CD4-positive, alpha-beta T cell treated with Interleukin-10 for 1 hour (primary cell): ENCODE measurements at places on chromosomes 16 and 17.

DNA sequence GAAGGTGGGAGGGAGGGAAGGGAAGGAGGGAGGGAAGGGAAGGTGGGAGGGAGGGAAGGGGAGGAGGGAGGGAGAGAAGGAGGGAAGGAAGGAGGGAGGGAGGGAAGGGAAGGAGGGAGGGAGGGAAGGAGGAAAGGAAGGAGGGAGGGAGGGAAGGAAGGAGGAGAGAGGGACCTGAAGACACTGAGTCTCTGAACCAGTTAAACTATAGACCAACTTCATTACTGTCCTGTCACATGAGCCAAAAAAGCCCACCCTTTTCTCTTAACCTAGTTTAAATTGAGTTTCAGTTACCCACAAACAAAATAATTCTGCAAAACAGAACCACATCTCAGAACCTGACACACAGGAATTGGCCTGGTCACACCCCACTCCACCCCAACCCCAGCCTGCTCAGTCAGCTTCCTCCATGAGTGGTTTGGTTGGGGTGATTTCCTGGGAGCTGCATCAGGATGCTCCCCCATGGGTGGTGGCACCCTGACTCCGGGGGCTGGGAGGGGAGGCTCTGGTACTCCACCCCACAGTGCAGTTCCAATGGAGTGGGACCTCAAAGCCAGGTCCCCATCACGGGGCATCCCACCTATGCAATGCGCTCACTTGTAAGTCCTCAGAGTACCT lies 4.7 kb upstream of the PRR29 start:
- peak; percentile 55 for DNase-seq

DNA sequence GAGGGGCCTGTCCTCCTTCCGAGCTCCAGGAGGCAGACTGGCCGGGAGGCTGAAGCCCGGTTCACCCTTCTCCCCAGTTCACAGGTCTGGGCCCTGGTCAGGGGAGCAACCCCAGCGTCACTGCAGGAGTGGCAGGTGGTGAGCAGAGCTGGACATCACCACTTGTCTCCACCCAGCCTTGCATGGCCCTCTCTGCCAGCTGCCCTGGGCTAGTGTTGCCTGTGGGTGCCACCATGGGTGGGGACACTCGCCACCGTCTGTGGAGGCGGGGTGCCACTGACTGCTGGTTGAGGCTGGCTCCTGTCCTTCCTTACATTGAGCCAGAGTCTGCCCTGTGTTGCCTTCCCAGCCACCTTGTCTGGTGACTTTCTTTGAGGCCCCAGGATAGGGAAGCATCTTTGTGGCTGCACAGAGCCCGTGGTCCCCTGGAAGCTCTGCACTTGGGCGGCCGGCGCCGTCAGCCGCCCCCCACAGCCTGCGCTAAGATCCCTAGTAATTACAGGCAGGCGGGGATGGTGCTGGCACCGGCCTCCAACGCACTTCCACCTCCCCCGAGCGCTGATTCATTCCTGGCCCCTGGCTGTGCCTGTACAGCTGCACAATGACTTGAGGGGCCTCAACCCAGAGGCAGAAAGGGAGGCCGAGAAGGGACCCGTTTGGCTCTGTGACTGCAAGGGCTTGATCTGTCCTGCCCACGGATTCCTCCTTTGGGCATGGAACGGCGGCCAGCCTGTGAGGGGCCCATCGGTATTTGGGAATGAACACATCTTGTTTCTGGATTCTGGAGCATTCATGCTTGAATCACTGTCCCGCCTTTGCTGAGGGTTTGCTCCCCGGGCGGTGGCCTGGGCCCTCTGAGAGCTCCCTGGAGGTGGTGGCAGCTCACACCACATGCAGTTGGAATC lies 5.2 kb downstream of the BAIAP2 start:
- DNase-seq, result no peak

GRCh38 chr17:47847341-47848197 lies 3.4 kb downstream of the SP6 start:
- DNase-seq, result peak; percentile 41

- no peak for DNase-seq
These were observed 1.9 kb downstream of the KRTAP4-8 start for GRCh38 chr17:41096055-41096454.

GRCh38 chr17:73465130-73465952 lies 153.5 kb upstream of the CDC42EP4 start:
- no peak for DNase-seq

GRCh38 chr17:14730821-14731220 lies 429.9 kb downstream of the HS3ST3B1 start:
- DNase-seq, result no peak

GRCh38 chr16:7755347-7755882 lies 422.8 kb downstream of the RBFOX1 start:
- DNase-seq, result no peak

DNA sequence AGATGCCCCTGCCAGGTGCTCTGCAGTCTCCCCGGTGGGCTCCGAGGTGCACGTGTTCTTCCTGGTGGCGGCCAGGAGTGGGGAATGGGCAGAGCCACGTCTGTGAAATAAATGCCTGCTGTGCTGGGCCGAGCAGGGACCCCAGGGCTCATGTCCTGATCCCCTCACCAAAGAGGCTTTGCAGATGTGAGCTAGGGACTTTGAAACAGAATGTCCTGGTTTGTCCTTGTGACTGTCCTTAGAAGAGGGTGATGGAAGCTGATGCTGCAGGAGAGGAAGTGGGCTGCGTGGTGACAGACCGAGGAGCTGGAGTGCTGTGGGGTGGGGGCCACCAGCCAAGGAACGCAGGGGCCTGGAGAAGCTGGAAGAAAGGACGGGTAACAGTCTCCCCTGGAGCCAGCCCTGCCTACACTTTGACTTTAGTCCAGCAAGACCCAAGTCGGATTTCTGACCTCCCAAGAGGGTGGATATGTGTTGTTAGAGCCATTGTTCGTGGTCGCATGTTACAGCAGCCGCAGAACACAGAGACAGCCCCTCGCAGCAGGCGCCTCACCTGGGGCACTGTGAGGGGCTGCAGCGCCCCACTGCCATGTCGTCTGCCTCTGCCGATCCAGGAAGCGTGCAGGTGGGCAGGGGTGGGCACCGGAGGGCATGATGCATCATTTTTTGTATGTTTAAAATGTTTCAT lies 217.9 kb upstream of the CIBAR2 start:
- no peak for DNase-seq

DNA sequence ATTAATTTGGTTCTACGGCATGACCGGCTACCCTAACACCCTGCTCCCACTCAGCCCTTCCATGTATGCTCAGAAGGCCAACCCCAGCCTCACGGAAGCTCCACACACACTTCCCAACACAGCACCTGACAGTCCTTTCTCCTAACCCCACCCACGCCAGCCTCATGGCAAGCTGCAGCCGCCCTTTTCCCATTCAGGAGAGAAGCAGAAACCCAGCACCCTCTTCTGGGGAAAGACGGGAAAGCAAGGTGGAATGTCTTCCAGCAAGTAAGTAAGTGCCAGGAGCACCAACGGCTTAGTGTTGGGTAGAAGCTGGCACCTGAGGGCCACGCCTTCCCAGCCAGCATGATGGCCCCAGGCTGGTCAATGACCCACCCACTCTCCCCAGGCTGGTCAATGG lies 32.1 kb downstream of the ABR start:
- no peak for DNase-seq

DNA sequence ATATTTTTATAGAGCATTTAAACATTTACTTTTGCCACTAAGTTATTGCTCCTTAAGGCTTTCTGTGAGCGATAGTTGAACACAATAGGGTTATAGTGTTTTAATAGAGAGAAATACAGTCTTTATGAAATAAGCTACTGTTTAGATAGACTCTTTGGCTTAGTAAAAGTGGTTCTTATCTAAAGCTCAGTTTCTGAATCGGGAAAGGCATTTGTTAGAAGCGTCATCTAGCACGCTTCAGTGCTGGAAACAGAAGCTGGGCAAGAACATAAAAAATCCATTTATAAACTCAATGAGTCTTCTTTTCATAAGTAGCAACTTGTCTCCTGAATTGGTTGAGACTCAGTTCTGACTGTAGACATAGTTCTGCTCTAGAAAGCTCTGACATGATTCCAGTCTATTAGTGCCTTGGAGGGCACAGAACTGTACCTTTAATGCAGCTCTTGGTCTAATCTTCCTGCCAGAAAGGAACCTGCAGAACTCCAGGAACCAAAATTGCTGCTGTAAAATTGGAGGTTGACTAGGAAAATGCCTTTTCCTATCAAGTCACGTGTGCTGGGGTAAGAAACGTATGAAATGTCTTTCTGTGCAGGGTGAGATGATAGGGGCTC lies 55.4 kb upstream of the DNAJA2 start:
- DNase-seq, result no peak

DNA sequence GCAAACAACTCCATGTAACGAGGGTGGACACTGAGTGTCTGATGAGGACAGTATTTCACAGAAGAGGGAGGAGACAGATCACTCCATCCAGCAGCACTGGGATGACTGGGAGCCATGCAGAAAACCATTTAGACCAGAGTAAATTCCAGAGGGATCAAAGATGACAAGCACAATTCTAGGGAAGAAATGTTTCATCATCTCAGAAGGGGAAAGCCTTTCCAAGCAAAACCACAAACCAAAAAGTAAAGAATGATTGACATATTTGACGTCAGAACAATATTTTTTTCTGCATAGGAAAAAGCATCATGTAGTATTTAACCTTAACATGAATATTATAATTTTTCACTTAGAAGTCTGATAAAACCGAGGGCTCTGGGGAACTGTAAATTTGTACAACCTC lies 4.8 kb downstream of the DNASE1 start:
- DNase-seq, result no peak

DNA sequence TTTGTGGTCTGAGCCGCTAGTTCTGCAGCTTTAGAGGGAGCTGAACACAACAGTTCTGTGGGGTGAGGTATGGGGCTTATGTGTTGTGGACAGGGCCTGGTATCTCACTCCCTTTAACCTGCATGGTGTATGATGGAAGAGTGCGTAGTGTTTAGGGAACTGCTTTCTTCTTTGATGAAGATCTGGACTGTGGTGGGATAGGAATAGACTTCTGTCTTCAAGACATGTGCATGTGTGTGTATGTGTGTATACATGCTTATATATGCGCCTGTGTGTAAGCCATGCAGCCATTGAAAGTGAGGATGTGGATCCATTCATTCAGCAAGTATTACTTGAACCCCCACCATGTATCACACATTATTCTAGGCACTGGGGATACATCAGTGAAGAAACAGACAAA lies 114.8 kb upstream of the TMEM97 start:
- no peak for DNase-seq

GRCh38 chr16:30127993-30128392 lies 5.0 kb upstream of the MAPK3 start:
- DNase-seq, result no peak

- no peak for DNase-seq
These were observed 45.8 kb downstream of the IRF8 start for GRCh38 chr16:85944572-85945423.

DNA sequence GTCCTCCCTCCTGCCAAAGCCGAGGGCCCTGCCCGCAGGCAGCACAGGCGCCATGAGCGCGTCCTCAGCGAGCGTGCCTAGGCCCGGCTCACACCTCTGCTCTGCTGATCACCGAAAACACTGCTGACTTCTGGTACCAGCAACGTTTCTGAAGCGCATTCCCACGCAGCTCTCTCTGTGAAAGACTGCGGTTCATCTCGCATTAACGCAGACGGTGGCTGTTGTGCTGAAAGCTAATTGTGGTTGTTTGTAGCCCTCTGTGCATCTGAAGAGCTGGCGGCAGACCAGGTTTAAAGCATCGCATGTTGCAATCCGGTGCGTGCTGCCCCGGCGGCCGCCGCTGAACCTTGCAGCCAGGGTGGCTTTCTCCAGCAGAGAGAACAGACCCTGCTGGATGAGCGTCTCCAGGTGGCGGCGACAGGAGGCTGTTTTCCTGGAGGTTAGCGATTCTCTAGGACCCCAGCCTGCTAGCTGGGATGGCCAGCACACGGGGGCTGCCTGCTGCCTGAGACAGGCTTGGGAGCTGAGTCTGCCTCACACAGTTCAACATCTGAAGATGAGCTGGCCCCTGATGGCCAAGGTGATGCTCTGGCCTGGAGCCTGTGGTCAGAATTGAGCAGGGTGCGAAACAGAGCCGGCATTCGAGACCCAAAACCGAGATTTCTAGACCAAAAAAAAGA lies 49.8 kb upstream of the CHMP6 start:
- DNase-seq, result no peak

DNA sequence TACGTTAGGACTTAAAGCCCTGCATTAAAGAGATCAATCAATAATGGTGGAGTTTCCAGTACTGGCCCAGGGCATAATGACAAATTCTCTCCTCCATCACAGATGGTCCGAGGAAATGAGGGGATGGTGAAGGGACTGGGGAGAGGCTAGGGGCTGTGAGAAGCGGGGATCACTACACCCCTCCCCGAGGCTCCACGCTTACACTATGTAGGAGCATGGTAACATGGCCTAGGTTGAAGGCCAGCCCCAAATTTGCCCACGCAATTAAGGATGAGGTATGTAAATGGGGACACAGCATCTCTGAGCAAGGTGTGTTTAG lies 8.0 kb upstream of the AKTIP start:
- no peak for DNase-seq

GRCh38 chr16:9016824-9017223 lies 53.1 kb upstream of the USP7 start:
- no peak for DNase-seq

DNA sequence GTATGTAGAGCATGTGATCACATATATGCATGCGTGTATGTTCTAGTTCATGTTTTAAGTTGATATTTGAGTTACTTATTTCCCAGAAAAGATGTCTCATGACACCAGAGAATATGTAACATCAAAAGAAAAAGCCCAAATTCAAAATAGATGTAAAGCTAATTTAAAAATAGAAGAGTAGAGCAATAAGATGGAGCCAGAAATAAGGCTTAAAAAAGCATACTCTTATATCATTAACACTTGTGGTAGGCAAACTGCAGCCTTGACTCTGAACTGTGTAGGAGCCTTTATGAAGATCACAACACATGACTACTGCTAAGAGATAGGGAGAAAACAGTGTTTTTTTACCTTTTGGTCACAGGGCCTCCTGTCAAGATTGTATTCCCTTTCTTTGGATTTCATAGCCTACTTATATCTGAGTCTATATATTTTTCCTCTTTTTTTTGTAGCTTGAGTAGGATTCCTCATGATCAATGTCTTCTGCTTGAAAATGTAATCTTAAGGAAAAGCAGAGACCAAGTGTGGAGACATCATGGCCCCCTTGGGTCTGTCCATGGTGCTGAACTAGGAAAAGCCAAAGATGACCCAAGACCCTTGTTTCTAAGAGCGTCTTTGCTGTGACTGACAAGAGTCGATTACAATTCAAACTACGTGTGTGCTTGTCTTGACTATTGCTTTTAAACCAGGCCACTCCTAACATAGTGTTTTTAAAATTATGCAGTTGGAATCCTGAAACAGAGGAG lies 390.4 kb downstream of the SHISA9 start:
- no peak for DNase-seq
